Astrocyte (in vitro differentiated cells and primary cell): ENCODE measurements at places on chromosomes 11 and 22.

DNA sequence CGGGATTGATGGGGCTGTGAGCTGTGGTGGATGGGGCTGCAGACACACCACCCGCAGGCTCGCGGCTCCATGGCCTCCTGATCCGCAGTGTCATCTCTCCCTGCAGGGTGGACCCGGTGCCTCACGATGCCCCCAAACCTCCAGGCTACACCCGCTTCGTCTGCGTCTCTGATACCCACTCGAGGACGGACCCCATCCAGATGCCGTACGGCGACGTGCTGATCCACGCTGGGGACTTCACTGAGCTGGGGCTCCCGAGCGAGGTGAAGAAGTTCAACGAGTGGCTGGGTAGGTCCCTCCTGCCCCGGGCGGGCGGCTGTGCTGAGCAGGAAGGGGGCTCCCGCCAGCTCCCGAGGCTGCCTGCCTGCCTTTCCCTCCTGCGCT lies 23.1 kb downstream of the MPPED1 start:
- no peak for DNase-seq

DNA sequence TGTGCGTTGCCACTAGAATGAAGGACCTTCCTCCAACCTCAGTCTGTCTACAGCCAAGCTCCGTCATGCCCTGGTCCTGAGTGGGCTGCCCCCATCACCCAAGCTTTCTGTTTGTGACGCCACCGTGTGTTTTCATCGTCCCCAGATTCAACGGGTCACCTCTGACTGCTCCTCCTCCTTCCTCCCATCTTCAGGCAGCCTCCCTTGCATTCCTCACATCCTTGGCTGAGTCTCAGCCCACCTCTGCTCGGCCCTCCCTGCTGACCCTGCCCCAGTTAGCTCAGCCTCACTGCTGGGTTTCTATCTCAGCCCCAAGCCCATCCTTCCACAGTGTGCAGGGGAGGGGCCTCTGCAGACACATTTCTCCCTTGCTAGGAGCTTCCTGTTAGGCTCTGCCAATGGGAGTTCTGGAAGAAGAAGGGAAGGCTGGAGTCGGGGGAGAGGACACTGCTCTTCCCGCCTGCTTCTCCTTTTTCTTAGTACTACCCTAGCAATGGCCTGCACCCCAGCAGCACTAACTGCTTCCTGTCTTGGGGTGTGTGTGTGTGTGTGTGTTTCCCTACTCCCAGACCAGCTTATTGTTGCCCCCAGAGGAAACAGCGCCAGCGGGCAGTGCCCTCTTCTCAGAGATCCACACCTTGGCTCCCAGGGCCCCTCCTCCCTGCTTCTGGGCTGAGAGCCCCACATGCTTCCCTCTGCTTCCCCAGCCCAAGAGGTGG lies 5.2 kb downstream of the IFT27 start:
- DNase-seq, result no peak

DNA sequence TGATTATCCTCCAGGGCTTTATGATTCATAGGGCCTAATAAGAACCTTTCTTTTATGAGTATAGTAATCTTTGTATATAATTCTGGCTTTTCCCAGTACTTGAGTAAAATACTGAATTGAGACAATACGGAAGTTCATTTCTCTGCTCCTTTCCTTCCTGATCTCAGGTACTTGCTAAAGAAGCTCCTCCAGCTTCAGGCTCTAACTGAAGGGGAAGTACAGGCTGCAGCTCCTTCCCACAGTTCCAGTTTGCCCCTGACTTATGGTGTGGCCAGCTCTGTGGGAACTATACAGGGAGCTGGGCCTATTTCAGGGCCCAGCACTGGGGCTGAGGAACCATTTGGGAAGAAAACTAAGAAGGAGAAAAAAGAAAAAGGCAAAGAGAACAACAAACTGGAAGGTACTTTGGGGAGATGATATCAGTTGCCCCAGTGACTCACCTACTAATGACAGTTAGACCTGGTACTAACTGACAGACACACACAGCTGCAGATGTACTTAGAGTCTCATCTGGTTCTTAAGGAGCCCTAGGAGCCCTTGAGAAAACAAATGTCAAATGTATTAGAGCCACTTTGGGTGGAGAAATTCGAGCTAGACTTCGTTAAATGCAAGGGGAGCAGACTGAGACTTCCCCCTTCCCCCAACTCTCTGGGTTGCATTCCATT lies 3.0 kb downstream of the TBRG1 start:
- DNase-seq, result no peak

DNA sequence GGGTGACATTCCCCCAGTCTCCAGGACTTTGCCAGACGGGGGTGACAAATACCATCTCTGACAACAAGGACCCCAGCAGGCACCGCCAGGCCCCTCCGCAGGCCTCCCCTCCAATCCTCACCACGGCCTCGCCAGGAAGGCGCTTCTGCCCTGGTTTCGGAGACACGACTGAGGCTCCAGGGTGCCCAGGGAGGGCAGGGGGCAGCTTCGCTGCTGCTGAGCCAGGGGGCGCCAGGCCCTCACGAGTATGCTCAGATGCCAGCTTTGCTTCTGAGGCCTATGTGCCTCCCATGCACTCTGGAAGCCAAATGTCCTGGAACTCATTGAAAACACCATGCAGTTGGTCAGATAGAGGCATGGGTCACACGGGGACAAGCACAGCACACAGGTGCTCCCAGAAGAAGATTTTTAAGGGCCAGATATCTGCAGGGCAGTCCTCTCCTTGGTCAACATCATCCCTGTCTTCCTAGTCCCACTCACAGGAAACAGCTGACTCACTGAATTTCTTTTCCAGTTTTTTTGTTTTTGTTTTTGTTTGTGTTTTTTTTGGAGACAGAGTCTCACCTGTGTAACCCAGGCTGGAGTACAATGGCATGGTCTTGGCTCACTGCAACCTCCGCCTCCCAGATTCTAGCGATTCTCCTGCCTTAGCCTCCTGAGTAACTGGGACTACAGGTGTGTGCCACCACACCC lies 19.9 kb downstream of the BID start:
- DNase-seq, result no peak

- no peak for DNase-seq
These were observed 32.7 kb downstream of the FAM83F start for GRCh38 chr22:40027191-40028097.

GRCh38 chr11:17812091-17812864 lies 77.7 kb downstream of the KCNC1 start:
- DNase-seq, result no peak

GRCh38 chr11:65864706-65865471 lies 4.7 kb downstream of the MUS81 start:
- DNase-seq, result no peak

DNA sequence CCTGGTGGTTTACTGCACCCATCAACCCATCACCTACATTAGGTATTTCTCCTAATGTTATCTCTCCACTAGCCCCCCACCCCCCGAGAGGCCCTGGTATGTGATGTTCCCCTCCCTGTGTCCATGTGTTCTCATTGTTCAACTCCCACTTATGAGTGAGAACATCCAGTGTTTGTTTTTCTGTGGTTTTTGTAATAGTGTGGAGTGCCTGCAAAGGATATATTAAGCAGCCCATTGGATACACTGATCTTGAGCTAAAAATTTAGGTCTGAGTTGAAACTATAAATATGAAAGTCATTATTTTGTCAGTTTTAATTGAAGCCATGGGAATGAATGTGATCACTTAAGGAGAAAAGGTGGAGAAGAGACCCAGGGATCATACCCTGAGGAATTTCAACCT lies 23.0 kb downstream of the MRPL48 start:
- peak; percentile 36 for DNase-seq

DNA sequence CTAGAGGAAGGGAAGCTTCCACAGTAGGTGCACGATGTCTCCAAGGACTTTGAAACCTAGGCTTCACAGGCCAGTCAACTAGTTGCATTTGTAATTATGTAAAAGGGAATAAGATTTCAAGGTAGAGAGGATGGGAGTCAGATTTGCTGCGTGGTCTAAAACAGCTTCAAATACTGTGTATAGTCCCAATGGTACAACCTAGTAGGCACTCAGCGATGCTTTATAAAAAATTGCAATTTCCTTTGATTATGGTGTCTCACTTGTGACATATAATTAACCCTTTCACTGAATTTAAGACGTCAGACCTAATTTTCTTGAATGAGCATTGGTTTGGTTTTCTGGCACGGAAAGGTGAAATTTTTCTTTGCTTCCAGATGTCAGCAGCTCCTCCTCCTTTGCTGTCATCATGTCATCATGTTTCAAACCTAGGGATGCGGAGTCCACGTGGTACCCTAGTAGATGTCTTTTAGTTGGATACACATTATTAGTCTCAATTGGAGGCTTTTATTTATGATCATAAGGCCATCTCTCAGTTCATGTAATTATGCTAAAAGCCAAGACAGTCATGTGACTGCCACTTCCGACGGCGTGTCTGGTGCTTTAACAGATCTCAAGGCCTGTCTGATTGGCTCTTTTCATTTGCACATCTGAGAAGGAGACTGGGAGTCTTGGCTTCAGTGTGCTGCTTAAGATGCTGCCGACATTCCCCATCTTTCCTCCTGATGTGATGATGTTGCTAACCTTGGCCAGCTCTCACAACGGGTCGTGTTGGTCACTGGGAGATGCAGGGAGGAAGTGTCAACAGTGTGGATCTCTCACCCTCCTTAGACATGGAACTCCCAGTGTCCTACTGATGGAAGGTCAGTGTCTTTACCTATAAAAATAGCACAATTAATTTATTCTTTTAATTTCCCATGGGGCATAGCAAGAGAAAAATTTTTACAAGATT lies 134.0 kb downstream of the HIPK3 start:
- DNase-seq, result no peak

GRCh38 chr11:120060512-120060911 lies 77.4 kb downstream of the TRIM29 start:
- DNase-seq, result no peak

DNA sequence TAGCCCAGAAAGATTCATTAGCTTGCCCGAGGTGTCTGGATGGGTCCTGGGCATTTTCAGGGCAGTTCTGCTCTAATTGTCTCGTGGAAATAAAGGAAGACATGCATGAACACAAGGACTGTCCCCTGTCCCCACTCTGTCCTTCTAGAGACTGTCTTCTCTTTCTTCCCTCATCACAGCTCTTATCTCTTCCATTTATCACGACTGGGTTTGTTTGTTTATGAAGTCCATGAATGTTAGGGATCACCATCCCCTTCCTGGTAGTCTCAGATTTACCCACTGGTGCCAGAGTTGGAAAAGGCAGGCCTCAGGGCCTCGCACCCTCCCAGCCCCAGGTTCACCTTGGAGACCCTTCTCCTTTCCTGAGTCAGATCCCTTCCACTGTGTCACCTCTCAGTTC lies 134.8 kb downstream of the PARVA start:
- DNase-seq, result no peak

GRCh38 chr11:33885338-33886005 lies 6.4 kb downstream of the LMO2 start:
- no peak for DNase-seq
